ENCODE measurements at places on chromosomes 3 and 15.

DNA sequence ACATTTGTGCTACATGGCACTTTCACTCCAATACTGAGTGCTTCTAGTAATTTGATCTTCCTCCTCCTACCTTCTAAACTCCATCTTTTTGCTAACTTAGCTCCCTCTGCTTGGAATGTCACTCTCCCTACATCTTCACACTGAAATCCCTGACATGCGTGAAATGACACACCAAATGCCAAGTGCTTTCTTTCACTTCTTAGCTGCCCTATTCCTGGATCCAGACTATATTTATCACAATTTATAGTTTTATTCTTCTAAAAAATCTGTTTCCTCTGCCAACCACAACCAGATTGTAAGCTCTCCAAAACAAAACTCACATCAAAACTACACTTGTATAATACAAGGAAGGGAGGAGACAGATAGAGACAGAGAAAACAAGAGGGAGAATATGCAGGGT is 387.3 kb downstream of the FGF12 start:
- DNase-seq: no peak

DNA sequence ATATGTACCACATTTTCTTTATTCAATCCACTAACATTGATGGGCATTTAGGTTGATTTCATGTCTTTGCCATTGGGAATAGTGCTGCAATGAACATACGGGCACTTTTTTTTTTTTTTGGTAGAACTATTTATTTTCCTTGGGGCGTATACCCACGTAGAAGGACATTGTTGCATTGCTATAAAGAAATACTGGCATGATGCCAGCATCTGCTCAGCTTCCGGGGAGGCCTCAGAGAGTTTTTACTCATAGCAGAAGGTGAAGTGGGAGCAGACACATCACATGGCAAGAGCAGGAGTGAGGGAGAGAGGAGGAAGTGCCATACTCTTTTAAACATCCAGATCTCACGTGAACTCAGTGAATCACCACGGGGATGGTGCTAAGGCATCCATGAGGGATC is 197.0 kb downstream of the SQOR start:
- DNase-seq: no peak

DNA sequence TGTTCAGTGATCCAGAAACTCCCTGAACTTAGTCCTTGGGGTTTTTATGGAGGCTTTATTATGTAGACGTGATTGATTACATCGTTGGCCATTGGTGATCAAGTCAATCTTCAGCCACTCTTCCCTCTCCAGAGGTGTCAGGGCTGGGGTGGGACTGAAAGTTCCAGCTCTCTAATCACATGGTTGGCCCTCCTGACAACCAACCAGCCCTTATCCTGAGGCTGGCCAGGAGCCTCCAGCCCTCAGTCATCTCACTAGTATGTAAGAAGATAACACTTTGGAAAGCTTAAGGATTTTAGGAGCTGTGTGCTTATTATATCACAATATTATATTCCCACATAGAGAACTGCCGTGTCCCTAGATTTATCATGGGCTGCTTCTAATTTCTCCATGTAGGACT is 142.3 kb downstream of the VPS8 start:
- no peak for DNase-seq

DNA sequence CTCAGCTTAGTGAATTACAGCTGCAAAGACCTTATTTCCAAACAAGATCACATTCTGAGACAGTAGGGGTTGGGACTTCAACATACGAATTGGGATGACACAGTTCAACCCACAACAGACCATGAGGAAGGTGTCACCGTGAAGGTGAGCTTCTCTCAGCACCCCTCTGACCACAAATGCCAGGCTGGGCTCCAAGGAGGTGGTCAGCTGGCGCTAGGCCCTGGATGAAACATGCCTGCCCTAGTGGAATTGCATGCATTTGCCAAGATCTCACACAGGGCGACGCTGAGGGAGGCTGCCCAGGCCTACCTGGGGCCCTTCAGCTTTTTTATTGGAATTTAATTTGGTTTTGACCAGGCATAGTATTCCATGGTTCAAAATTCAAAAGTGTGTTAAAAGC is 1.8 kb downstream of the CFAP100 start:
- no peak for DNase-seq

DNA sequence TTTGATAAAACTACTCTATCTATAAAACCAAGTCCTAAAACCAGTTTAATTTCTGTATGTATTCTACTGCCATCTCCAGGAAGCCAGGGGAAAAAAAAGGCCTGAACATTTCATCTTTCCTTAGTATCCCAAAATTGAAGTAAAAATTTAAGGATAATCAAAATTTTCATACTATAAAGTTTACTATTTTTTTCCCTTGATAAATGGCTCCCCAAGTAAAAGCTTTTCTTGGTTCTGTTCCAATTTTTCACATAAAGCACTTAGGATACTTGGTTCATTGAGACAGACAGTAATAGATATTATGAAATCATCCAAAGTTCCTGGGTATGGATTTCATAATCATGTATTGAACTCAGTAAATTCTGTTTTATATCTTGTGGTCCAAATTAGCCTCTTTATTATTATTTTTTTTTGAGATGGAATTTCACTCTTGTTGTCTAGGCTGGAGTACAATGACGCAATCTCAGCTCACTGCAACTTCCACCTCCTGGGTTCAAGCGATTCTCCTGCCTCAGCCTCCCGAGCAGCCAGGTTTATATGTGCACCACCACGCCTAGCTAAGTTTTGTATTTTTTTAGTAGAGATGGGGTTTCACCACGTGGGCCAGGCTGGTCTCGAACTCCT is 34.5 kb downstream of the ICE2 start:
- DNase-seq: peak; percentile 34

- no peak for DNase-seq
Observed at GRCh38 chr15:76512971-76513370, 176.4 kb downstream of the ISL2 start.

GRCh38 chr15:33136353-33136752 is 58.2 kb downstream of the FMN1 start:
- DNase-seq: no peak

- DNase-seq: no peak
Observed at GRCh38 chr3:124126436-124127023, 134.6 kb upstream of the ROPN1 start.

DNA sequence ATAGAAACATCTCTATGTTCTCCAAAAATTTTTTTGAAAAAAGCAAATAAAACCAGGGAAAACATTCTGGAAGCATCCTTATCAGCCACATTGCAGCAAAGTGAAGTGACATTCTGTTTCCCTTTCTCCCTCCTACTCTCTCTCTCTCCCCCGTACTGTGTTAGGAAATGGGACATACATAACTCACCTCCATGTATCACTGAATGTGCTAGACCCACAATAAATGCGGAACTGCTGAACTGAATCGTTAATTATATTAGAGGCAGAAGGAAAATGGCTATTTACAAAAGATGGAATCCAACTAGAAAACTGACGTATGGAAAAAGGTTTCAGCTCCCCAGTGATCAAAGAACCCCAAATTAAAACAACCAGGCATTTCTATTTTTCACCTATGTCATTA is 129.8 kb downstream of the MINAR1 start:
- no peak for DNase-seq

GRCh38 chr3:57164657-57165573 is at the start of gene IL17RD:
IL17RD (minus strand) TSS chr3:57165353; CDS start chr3:57165286, 67 bp downstream.
- DNase-seq: peak; percentile 39

DNA sequence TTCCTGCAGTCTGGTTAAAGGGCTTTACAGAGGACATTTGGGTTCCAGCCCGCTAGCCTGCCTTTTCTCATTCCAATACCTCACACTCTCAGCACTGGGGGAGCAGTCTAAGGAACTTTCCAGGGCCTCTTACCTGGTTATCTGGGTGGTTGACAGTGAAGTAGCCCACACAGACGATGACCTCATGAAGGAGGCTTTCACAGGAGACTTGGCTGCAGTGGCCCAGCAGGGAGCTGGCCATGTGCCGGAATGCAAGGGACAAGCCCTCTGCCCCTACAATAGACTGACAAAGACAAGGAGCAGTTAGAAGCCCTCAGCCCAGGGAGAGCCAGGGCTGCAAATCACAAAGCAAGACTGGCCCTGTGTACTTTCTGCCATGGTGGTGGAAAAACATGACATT is 39.5 kb downstream of the ISL2 start:
- DNase-seq: no peak

- no peak for DNase-seq
Observed at GRCh38 chr15:98745650-98746374, 97.5 kb downstream of the IGF1R start.

DNA sequence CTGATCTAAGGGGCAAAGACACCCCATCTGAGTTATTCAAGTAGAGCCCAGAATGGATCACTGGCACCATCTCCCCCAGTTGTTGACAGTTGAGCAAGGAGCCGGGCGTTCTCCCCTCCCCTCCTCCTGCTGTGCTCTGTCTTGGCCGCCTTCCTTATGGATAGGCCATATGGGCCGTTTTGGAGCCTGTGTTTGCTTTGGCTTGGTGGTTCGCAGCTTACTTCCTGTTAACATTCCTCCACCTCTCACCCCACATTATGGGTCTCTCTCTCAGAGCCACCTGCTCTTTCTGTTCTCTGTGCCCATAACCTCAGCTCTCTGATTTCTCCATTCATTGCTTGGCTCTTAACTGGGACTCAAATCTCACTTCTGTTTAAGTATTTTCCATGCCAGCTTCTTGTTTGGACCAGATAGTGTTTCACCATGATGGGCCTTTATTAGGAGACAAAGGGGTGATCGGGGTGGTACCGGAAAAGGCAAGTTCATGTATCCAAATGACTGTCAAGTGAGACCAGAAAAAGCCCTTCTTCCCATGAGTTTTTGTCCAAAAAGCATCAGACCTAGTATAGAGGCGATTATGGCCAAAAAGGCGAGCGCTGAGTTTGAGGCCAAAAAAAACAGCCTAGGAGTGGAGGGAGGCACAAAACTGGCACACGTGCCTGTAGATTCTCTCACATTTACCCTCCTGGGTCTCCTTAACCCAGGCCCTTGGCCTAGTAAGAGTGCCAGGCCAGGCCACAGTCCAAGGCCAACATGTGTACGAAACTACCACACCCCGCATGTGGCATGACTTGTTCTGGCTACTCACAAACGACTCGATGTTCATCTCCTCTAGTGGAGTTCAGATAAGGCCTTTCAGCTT is 62.6 kb downstream of the DUT start:
- no peak for DNase-seq

DNA sequence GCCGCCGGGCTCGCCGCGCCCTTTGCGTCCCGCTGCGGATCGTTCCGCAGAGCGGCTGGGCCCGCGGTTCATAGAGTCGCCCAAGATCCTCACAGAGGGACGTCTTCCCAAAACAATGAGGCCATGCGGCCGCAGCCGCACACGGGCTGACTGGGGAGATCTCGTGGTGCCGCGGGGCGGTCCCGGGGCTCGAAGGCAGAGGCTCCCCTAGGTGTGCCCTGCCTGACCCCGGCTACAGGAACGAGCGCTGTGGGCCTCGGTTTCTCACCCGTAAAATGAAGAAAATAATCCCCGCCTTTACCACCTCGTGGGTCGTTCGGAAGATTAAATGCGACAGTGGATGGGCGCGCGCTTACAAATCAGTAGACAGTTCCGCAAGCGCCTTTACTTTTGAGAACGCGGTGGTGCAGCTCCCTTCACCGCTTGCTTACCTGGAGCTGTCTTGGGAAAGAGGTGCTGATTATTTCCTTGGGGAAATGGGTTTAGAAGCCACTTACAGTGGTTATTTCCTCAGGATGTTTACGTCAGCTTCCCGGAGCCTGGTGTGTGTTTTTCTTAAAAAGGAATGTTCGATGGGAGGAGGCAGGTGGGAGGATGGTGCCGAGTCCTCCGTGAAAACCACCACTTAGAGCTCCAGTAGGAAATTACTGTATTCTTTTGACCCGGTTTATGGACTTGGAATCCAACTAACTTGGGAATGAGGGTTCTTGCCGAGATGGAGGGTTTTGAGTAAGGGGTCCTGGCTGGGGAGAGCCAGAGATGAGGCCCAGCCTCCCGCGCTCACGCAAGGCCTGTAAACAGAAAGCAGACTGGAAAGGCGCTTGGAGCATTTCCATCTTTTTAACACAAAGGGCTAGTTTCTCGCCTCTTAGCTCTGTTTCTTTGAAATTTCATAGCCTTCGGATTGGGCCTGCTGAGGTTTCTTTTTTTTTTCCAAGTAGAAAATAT is 1.9 kb upstream of the MEX3B start:
- DNase-seq: peak; percentile 8

GRCh38 chr15:48001393-48002039 is 119.3 kb upstream of the SLC24A5 start:
- DNase-seq: no peak

DNA sequence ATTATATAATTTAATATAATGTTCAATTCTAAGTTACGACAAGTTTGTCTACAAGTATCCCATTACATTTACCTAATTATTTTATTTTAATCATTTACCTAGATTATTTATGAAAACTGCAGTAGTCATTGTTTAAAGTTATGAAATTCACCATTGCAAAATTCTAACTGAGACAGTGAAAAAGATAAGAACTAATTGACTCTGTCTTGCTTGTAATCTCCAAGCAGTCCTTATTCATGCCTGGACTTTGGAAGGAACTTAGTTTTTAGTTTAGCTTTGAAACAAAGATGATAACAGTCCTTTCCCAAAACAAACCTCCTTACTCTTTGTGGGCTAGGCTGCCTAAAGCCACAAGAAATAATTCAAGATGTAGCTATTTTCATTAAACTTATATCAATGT is 165.0 kb downstream of the SUCNR1 start:
- DNase-seq: no peak

GRCh38 chr3:162353414-162353813 is 856.8 kb downstream of the OTOL1 start:
- no peak for DNase-seq

DNA sequence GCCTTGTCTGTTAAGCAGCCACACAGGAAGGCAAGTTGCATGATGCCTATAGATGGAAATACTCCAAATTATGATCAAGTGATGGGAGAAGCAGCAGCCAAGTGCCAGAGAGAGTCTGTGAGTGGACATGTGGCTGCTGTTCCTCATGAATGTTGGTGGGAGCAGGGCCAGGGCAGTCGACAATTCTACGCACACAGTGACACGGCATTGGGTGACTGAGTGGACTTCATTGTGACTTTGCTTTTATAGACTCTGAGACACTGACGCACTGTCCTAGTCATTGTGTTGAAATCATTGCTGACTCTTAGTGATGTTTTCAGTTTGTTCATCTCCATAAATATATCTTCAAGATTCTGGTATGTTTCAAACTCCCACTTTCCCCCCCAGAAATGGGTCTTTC is 246.3 kb upstream of the SEMA6D start:
- no peak for DNase-seq

DNA sequence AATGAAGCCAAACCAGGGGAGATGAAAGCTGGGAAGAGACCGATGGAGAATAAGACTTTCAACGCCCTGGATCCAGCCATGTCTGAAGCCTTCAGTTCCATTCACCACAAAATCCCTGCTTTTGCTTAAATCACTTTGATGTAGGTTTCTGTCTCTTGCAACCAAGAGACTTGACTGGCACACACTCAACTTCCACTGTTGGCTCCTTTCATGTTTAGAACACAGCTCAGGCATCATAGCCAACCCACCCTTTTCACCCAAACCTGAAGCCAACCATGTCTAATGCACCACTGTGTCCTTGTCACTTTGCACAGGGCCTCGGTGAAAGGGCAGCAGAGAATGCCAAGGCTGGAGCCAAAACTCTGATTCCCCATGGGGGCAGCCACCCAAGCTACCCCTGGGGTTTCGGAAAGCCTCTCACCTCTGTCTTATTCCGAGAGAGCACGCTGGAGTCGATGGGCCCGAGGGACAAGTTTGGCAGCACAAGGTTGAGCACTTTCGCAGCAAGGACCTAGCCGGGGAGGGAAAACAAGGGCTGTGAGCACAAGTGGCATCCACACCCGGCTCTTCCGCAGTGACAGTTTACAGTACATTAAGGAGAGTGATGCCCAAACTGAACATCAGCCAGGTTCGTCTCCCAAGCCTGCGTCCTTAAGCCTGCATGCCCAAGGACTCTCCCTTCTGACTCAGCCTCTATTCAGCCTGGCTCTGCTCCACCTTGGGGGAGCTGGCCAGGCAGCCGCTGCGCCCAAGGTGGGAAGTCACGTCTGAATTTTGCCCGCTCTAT is 37.6 kb downstream of the ABTB1 start:
- DNase-seq: no peak
